Activated CD4-positive, alpha-beta T cell treated with anti-CD3 and anti-CD28 coated beads, Interleukin-2, amount 50 U/mL, for 48 hours (primary cell): ENCODE measurements at places on chromosomes 5 and 9.

GRCh38 chr5:146718609-146719008 lies 159.9 kb downstream of the PPP2R2B start:
- DNase-seq = no peak

- no peak for DNase-seq
Observed at GRCh38 chr5:154945695-154946301, 4.9 kb downstream of the MRPL22 start.

DNA sequence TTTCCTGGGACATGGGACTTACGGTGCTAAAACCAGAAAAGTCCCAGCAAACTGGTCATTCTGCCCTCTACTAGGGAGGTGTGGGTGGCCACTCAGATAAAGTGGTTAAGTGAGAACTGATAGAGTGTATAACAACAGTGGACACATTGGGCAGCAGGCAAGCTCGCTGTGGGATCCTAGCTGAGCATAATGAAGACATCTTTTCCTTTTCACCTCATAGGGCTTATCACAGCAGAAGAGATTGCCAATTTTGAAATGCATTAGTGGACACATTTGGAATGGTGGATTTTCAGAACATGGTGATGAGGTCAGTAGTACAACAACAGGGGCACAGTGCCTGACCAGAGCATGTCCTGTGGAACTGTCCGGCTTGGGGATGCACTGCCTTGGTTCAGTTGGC lies 477.1 kb upstream of the KIF2A start:
- no peak for DNase-seq

- no peak for DNase-seq
Observed at GRCh38 chr9:38371495-38371894, 21.0 kb upstream of the ALDH1B1 start.

GRCh38 chr9:81619353-81620001 lies 69.9 kb downstream of the TLE1 start:
- no peak for DNase-seq

DNA sequence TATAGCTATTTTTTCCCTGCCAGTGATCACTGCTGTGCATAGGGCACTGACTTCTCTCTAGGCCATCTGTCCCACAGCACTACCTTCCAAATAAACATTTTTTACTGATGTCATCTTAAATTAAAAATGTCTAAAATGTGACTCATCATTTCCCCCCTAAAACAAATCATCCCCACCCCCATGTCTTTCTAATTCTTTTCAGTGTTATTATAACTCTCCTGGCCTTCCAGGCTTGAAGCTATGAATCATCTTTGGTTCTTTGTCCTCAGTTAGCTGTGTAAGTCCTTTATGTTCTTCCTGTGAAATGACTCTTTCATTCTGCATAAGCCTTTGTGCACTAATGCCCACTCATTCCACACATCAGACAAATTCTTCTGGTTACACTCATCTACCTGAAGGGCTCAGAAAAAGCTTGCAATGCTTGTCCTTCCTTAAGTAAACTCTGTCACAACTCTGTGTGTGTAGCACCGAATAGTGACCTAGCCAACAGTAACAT lies 78.1 kb downstream of the CFAP95 start:
- DNase-seq = no peak

DNA sequence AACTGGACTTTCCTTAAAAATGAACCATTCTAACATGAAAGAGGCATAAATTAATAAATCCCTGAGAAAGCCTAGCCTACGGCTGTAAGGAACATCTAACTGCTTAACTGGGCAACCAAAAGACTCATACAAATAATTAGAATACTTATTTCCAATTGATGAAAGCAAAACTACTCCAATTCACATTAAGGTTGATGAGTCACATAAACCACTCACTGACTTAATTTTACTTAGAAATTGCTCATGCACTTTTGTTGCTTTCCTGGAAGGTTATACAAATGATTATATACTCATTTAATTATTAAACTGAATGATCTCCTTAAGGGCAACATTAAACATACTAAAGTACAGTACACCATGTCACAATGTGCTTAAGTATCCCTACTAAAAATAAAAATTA lies 101.9 kb downstream of the NFIB start:
- DNase-seq = no peak

DNA sequence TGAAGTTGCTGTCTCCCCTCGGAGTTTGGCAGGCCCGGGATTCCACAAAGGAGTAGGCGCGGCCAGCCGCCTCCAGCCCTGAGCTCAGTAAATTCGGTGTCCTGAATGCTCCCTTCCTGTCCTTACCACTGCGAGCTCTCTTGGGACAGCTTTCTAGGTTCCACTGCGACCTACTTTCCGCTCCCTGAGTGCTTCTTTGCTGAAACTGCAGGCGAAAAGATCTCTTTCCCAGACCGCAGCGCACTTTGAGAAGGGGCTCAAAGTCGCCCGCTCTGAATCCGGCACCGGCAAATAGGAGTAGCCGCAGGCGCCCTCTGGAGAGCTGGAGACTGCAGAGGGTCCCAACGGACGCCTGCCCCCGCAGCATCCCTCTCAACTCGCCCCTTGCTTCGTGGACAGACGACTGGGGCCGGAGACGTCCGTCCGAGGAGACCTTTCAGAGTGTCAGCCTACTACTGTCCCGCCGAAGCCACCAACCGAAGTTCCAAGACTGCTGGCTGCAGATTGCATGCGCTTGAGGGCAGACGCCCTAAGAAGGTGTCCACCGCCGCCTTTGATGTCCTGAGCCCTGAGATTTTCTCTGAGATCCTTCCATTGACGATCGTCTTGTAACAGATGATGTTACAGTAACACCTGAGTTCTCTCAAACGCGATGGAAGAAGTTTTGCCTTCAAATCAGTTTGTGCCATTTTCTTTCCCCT lies 96.0 kb downstream of the ANXA2R start:
- DNase-seq = no peak

DNA sequence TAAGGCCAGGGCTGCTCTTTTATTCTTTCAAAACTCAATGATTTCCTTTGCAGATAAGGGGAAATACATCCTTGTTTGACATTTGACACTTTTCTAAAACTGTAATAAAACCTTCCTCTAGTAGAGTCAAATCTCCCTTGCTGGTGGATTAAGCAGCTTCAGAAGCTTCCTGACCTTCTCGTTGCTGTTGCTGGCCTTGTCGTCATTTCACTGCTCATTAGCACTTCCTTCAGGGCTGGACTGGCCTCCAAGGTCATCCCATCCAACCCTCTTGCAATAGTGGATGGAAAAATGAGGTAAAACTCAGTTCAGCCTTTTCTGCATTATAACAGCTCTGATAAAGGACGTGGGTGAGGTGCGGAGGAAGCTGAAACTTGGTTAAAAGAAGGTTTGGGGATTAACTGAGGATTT lies 1.1 kb upstream of the ADAMTSL1 start:
- no peak for DNase-seq

DNA sequence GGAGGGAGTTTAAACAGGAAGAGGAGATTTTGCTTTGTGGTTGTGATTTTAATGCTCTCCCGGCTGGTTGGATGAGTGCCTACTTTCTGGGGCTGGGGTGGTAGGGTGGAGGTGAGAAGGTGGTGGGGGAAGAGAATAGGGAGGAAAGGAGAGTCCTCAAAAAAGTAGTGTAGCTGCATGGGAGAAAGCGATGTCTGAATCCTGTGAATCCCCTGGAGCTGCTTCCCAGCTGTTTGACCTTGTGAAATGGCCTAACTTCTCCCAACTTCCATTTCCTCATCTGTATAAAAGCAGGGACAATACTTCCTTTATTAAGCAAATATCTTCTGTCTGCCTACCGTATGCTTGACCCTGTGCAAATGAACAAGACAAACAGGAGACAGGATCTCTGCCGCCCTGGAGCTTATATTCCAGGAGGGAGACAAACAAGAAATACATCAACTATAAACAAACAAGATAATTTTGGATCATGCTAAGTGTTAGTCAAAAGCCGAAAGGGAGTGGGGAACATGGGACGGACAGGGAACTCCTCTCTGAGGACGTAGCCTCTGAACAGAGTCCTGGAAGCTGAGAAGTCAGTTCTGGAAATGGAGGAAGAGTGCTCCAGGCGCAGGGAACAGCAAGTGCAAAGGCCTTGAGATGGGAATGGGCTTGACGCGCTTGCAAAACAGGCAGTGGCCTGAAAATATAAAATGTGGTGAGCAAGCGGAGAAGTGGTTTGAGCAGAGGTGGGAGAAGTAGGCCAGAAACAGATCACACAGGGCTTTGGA lies 103.5 kb downstream of the SPRY4 start:
- DNase-seq = no peak

DNA sequence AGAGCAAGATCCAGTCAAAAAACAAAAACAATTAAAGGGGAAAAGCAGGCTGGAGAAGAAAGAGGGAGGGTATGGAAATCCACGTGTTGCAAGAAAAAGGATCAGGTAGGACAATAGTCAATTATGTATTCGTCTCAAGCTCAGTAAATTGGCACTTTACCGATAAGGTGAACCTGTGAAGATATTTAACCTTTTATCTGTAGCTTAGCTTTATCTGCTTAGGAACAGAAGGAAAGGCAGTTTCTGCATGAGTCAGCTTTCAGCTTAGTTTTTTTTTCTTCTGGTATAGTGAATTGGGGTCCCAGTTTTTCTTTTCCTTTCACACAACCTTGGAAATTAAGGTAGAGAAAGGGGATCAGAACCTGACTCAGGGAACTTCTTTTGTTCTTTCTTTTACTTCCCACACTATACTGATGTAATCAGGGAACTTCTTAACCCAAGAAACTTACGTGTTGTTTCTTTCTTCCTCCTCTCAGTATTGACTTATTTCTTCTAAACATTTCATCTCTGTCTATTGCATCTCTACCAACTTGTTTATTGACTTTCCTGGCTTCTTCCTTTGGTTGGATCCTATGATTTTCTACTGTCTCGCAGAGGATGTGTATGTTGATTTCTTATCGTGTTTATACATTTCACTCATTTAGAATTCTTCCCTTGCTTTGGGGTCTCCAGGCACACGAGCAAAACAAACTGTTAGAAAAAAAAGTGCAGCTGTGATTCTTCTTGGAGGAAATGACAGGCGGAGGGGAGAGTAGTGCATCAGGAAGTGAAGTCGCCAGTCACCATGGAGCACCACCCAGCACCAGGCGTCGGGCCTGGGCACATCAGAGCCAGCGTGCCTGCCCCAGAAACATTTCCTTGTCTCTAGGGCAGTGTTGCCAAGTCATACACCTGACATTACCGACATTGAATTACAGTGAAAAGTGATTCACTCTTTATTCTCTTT lies 123.0 kb upstream of the LHFPL2 start:
- no peak for DNase-seq

DNA sequence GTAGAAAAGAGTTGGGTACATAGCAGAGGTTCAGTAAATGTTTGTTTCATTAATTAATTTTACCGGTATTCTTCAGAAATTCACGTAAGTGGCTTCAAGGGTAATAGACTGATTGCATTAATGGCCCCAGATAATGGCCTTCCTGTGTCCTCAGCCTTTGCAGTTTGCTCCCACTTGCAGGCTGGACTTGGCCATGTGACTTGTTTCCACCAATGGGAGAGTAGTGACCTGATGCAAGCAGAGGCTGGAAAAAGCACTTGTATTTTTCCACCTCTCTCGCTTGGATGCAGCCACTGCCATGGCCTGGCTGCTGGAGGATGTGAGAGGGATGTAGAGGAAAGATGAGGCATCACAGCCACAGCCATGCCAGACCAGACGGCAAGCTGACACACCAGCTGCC lies 480.9 kb downstream of the CDK5RAP2 start:
- DNase-seq = no peak

GRCh38 chr5:128408622-128409021 lies 129.4 kb downstream of the FBN2 start:
- no peak for DNase-seq

GRCh38 chr9:125854553-125855275 lies 107.5 kb downstream of the PBX3 start:
- no peak for DNase-seq

GRCh38 chr9:125649315-125649714 lies 57.7 kb downstream of the MAPKAP1 start:
- peak; percentile 51 for DNase-seq

DNA sequence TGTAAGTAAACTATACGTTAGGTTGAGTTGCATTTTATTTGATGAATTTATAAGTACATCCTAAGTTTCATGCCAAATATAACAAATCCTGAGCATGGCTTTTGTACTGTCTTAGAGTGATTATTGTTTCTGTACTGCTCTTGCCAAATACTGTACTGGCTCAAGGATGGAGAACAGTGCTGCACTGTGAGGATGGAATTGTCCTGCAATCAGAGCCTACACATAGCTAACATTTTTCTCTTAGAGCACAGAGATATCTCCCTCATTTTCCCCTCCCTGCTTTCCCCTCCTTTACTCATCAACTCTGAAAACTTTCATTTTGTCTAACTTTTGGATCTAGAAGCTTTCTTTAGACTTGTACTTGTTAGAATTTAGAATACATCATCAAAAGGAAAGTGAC lies 28.3 kb downstream of the LRRC70 start:
- no peak for DNase-seq

- no peak for DNase-seq
Observed at GRCh38 chr9:5580650-5581049, 48.3 kb upstream of the RIC1 start.

- DNase-seq = no peak
Observed at GRCh38 chr9:8850914-8851313, 1051.3 kb upstream of the DMAC1 start.

- DNase-seq = peak; percentile 24
Observed at GRCh38 chr5:157476702-157477408, 16.8 kb downstream of the NIPAL4 start.

GRCh38 chr5:21221616-21222015 lies 1233.6 kb upstream of the CDH18 start:
- DNase-seq = no peak

DNA sequence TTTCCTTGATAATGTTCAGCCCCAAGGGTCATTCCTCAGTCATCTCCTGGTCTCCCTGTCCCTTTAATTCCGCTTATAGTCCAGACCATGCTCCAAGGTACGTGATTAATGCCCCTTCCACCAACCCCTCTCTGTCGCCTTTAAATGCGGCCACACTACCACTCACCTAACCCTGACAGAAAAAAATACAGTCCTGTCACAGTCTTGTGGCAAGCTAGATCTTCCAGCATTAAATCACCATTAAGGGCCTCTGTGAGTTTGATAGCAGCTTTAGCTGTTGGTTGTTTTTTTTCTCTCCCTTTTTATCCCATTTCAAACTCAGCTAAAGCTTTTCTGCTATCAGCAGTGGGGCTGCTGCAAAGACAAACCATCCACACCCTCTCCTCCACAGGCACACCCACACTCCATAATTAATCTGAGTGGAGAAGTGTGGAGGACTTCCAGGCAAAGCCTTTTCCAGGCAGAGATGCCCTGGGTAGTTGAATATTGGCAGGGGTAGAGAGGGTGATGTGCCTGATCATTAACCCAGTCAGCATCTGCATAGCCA lies 522.7 kb upstream of the CLINT1 start:
- no peak for DNase-seq

- DNase-seq = no peak
Observed at GRCh38 chr5:53276825-53277224, 167.3 kb upstream of the MOCS2 start.
